ENCODE measurements at places on chromosomes 16 and 17. TPM values are rescaled to one million over a fixed set of nuclear protein-coding genes. Genes with fewer than 3 reads are reported as not detected.

DNA sequence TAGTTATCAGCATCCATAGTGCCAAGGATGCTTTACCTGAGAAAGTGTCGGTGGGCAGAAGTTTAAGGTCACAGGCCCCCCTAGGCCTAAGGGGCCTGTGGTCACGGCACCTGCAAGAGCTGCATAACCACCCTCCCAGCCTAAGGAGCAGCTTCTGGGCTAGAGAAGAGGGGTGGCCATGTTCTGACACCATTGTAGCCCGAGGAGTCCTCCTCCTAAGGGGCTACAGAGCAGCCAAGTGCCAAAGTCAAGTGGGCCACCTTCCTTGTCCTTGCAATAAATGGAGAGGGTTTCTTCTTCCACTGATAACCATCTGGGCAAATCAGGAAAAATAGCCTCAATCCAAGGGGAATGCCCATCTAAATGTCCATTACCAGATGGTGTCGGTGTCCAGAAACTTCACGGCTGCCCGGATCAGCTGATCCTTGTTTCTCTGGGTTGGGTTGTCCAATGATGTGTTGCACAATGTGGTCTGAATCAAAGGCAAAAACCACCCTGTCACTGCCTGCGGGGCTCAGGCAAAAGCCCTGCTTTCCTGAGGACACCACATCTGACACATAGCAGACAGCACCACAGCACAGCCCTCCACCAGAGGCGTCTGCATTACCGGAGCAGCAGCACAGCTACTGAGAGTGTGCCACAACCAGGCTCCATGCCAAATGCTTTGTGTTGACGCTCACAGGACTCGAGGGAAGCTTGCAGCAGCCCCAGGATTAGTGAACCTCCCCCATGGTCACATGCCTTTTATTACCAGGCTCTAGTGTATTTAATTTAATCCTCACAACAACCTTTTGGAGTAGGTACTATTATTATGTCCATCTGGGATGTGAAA, 12.8 kb downstream of the ATPAF2 start:
- DNase-seq: no peak

DNA sequence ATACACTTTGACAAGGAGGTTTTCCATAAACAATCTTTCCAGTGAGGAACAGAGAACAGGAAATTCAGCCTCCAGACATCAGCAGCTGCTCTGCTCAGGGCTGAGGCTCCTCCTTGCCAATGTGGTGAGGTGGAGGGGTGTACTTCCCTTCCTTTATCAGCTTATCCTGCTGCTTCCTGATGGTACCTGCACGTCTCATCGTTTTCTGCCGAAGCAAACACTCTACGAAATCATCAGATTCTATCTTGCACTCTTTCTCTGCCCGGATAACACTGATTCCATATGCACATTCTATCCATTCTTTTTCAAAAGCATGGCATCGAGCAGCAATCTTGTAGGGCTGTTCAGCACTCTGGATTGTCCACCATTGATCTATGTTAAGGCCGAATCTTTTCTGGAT, 15.4 kb upstream of the SEZ6 start:
- no peak for DNase-seq

DNA sequence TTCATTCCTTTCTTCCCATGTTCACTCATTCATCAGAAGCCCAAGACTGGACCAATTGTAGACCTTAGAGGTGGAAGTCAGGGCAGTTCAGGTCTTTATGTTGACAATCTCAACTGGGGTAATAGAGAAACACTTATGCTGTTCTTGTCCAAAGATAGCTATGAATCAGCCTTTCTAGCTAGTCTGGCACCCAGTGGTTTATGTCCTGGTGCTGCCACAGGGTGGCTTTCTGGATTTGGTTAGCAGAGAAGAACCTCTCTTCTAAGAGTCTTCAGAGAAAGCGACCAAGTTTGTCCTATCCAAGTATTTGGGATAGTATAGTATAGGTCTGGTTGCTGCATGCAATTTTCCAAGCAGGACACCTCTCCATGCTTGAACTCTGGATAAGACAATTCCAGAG, 83.3 kb downstream of the NOG start:
- DNase-seq: no peak

GRCh38 chr17:7646457-7646856, 4.3 kb upstream of the ATP1B2 start:
- DNase-seq: no peak

GRCh38 chr17:36994438-36994837, 45.7 kb downstream of the AATF start:
- DNase-seq: no peak

DNA sequence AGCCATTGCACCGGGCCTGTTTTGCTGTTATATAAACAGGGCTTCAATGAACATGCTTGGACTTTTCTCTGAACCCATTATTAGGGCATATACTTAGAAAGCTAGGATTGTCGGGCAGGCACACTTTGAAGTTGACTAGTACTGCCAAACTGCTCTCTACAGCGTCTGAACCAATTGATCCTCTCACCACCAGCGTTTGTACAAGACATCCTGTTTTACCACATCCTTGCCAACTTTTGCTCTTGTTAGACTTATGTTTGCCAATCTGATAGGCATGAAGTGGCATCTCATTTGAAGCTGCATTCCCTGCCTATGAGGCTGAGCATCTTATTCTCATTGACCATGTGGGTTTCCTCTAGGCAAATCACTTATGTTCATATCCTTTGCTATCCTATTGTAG, 7.4 kb upstream of the PPP1R9B start:
- no peak for DNase-seq

GRCh38 chr17:46788300-46788699, 30.2 kb downstream of the WNT3 start:
- no peak for DNase-seq

DNA sequence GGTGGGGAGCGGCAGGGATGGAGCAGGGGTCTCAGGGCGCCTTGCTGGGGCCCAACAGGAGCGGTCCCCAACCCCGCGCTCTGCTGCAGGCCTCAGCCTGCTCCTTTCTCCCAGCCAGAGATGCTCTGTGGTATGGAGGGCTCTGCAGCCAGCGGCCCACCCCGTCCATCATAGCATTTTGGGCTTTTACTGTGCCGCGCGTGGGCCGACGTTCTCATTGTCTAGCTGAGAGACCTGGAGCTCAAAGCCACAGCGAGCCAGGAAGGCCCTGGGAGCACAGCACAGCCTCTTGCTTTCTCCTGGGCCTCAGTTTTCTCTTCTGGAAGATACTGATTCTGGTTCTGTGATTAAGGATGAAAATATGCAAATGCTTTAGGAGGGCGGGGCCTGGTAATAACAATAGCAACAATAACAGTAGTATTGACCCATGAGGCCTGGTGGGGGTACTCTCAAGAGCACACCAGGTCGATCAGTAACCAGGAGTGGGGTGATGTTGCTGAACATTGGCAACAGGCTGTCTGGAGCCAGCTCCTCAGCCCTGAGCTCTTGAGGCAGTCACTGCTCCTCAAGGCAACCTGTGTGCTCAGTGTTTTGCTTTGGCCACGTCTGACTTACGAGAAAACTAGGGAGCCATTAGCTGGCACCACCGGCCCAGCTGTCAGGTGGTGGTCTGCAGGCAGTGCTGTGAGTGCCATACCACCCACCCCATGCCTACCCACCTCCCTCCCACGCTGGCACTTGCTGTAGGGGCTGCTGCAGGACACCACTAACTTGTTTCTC, 1.1 kb upstream of the RASD1 start:
- DNase-seq: no peak

DNA sequence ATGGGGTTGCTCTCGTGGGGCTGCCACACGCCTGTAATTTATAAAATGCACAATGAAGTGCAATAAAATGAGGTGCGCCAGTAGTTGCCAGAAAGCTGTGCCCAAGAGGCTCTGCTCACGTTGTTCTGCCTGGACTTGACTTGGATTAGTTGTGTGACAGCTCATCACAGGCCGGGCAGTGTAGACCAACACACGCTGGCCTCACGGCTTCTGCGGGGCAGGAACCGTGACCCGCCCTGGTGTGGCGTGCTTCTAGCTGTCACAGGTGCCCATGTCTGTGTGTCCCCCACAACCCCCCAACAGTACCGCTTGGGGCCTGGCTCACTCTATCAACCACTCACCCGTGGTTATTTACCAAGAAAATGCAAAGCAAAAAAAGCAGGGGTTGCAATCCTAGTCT, 112.2 kb upstream of the ZNF750 start:
- no peak for DNase-seq

- DNase-seq: no peak
These were observed 305.2 kb downstream of the SEC14L1 start for GRCh38 chr17:77445760-77446532.

- peak; percentile 10 for DNase-seq
These were observed 48.0 kb upstream of the CDYL2 start for GRCh38 chr16:80852261-80852872.

DNA sequence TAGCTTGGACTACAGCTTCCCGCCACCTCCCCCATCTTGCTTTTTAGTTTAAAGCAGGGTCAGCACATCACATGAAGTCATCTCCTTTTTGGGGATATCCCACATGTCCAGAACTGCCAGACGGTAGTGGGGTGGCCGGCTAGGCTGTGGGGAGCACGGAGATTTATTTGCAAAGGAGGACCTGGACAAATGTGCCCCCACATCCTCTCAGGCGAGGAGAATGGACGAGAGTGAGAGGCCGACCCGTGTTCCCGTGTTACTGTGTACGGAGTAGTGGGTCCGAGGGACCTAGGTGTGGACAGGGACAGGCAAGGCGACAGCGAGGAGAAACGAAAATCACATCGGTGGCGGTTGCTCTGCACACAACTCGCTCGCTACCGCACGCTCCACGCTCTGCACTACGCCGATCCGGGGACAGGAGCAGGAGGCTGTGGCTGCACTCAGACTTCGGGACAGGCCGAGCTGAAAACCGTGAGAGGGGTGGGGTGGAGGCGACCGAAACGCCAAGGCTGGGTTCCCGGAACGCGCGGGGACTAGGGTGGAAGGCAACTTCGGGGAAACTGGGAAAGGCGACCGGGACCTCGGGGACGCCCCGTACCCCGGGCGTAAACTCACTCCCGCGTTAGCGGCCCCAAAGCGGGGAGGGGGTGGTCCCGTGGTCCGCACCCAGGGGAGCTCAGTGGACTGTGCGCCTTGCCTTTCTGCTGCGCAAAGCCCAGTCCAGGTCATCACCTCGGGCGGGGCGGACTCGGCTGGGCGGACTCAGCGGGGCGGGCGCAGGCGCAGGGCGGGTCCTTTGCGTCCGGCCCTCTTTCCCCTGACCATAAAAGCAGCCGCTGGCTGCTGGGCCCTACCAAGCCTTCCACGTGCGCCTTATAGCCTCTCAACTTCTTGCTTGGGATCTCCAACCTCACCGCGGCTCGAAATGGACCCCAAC, at the start of gene MT1A:
TSS of gene MT1A (plus strand) at position 853 of the 937 bp plus-strand sequence. CDS start at position 926, 73 bp downstream.
- no peak for DNase-seq

DNA sequence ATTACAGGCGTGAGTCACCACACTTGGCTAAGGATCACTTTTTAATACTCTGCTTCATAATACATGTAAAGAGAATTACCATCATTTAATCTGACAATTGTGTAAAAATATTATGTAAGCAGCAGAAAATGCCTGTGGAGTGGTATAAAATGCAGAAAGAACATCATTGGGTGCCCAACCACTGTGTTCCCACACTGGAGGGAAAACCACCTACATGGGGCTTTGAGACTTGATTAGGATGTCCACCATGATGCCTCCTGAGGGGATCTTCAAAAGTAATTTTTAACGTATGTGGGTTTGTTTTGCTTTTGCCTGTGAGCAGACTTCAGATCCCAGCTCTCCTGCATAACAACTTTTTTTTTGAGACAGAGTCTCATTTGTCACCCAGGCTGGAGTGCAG, 18.8 kb downstream of the CFAP97D1 start:
- DNase-seq: no peak

- no peak for DNase-seq
These were observed 73.7 kb downstream of the RAI1 start for GRCh38 chr17:17754719-17755686.

DNA sequence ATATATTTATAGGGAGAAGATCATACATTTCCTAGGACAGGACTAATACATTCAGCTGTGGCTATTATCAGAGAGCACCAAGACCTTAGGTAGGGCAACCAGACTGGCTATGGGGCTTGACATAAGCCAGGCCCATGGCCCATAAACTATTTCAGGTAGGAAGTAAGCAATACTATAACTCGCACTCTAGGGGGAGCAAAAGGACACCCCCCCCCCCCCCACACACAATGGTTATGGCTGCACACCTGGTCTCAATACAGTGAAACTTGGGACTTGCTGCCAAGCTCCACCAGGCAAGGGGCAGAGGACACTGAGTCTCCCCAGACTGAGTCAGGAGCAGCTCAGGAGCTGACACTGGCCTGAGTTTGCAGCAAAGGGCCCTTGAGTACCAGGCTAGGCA, 348.9 kb upstream of the ASIC2 start:
- no peak for DNase-seq

- DNase-seq: no peak
These were observed 475.0 kb downstream of the HS3ST3B1 start for GRCh38 chr17:14775731-14776492.

- DNase-seq: no peak
These were observed 7.0 kb upstream of the RNF157 start for GRCh38 chr17:76247304-76247703.

DNA sequence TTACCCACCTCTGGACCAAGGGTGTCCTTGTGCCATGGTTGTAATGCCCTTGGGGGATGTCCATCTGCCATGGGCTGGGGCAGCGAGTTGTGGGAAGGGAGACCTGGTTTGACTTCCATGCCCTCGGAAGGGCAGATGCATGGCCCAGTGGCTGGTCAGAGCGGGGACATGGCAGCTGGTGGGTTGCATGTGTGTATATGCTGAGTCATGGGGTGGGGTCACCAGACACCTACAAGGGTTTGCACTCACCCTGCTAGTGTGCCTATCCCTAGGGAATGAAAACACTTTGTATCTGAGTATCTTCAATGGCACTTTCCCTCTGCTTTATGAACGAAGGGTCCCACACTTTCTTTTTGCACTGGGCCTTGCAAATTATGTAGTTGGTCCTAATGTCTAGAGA, 10.6 kb upstream of the HNF1B start:
- DNase-seq: no peak

DNA sequence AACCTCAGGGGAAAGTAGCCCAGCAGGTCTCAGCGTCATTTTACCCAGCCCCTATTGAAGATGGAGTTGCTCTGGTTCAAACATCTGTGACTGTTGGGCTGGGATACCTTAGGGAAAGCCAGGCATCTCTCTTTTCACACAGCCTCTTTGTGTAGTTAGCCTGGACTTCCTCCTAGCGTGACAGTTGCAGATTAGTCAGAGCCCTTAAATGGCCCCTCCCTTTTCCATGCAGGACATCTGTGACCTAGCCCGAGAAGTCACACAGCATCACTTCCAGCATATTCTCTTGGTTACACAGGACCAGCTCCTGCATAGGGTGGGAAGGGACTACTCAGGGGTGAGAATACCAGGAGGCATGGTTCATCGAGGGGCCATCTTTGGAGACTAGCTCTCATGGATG, 375.0 kb upstream of the RBFOX1 start:
- no peak for DNase-seq

GRCh38 chr16:85768199-85768598, 17.3 kb upstream of the C16orf74 start:
- DNase-seq: no peak

GRCh38 chr16:85253084-85253941, 141.0 kb upstream of the CIBAR2 start:
- no peak for DNase-seq

GRCh38 chr17:45756266-45756991, 27.7 kb upstream of the CRHR1 start:
- DNase-seq: no peak

GRCh38 chr17:69457603-69458002, 43.1 kb downstream of the MAP2K6 start:
- no peak for DNase-seq

The SMIM36 gene
- not detected for total RNA-seq

The RAMP2 gene
- total RNA-seq: 2.1 TPM

The C1QTNF8 gene
- not detected for total RNA-seq

The ZNF469 gene
- 1.3 TPM for total RNA-seq

The TERB1 gene
- total RNA-seq: not detected

The NPIPB6 gene
- not detected for total RNA-seq

The RRAD gene
- total RNA-seq: 0.60 TPM

The ZNF423 gene
- 0.73 TPM for total RNA-seq

The DNAAF8 gene
- 0.42 TPM for total RNA-seq
